ENCODE measurements at places on chromosomes 11 and 22. TPM values are rescaled to one million over a fixed set of nuclear protein-coding genes. Genes with fewer than 3 reads are reported as not detected.

- no peak for DNase-seq
Observed at GRCh38 chr22:43994006-43994405, 30.1 kb upstream of the PARVB start.

DNA sequence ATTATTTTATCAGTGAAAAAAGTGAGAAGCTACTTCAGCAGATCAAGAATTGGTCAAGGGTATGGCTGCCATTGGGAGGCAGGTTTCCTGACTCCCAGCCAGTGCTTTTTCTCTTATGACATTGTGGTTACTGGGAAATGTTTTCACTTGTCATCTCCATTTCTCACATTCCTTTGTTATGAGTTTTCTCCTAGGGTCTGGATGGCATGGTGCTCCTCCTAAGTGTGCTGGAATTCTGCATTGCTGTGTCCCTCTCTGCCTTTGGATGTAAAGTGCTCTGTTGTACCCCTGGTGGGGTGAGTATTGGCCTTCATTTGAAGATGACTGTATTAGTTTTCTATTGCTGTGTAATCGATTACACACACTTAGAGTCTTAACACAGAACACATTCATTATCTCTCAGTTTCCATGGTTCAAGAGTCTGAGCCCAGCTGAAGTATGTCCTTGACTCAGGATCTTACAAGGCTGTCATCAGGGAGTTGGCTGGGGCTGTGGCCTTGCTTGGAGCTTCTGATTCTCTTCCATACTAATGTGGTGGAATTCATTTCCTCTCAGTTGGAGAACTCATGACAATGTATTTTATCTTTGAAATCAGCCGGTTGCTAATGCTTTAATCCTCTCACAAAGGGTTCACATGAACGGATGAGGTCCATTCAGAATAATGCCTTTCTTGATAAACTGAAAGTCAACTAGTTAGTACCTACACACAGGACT is 21.0 kb upstream of the MS4A6E start:
- DNase-seq: no peak

Gene OR9I1
- not detected for total RNA-seq

Gene OR5AS1
- total RNA-seq: not detected

DNA sequence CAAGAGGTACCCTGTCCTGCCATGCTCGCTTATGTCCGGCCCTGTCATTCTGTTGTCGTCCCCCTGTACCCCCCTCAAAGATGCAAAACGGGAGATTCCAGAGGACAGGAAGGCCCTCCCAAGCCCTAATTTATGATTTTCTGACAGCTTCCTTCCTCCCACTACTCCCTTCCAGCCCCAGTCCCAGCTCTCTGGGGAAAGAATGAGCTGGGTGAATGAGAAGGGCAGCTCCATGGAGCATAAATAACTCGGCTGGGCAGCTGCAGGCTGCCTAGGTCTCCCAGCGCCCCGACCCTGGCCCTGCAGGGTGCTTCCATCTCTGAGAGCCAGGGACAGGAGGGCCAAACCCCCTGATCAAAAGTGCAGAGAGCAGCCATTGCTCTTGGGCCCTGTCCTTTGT is 3.9 kb upstream of the EMID1 start:
- no peak for DNase-seq
